Stimulated activated CD8-positive, alpha-beta memory T cell treated with anti-CD3 and anti-CD28 coated beads, Interleukin-4, amount 100 ng/mL, for 1 hour (primary cell): ENCODE measurements at places on chromosomes 4 and X.

GRCh38 chr4:107835406-107835805, 10.7 kb downstream of the SGMS2 start:
- no peak for DNase-seq

- DNase-seq: peak; percentile 25
Measured at GRCh38 chrX:129823115-129823514, 20.6 kb downstream of the ZDHHC9 start.

DNA sequence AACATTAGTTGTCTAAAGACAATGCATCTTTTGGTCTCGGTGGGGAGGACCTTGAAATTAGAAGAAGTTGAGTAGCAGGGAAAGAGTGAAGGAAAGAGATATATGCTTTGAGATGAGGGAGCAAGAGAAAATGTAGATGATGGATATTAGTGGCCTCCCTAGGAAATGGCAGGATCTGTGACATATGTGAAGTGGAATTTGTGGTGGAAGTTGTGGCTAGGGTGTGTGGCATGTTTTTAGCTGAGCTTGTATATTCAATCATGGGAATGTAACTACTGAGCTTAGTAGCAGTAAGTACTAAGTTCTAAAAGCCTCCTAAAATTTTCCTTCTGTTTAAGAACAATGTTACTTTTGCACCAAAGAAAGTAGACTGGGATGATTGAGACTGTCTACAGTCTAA, 382.8 kb upstream of the CTSO start:
- no peak for DNase-seq

DNA sequence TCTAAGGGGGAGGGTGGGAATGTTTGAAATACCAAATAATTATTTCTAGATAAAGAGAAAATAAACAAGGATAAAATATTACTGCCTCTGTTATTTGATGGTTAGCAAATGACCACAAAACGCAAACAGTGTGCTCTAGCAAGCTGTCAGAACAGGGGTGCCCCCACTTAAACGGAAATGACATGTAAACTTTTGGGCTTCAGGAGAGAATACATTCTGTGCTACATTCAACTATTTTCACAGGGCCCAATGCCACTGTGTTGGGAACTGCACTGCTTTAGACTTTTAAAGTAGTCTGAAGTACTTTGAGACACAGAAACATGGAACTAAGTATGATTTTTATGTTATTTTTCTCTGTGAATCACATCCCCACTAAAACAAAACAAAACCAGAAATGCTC, 14.1 kb downstream of the CD40LG start:
- DNase-seq: no peak

GRCh38 chr4:84737656-84738055, 154.7 kb downstream of the CDS1 start:
- DNase-seq: no peak

- DNase-seq: no peak
Measured at GRCh38 chrX:38837389-38837788, 36.1 kb downstream of the MID1IP1 start.

DNA sequence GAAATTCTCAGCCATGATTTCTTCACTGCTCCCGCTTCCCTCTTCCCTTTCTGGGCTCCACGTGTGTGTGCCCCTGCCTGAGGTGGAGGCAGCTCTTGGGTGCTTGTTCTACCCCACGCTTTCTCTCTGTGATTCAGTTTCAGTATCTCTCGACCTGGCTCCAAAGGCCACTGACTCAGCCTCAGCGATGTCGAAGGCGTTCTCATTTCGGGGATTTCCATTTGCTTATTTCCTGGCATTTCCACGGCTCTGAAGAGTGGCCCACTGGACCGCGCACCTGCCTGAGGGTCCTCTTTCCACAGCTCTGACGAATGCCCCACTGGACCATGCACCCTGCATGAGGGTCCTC, 52.4 kb downstream of the GAK start:
- DNase-seq: no peak
